Lower lobe of right lung (tissue), 2 donors: ENCODE measurements at places on chromosomes 3 and 15. TPM values are rescaled to one million over a fixed set of nuclear protein-coding genes. Genes with fewer than 3 reads are reported as not detected.

RPP25 gene
- total RNA-seq, result 17.0 TPM

NSUN3 gene
- 18.0 TPM for total RNA-seq

WNT5A gene
- 27.2 TPM for total RNA-seq

ZDHHC19 gene
- 1.0 TPM for total RNA-seq

ROPN1B gene
- total RNA-seq, result 0.50 TPM

HAPLN3 gene
- total RNA-seq, result 2.7 TPM

PLA2G4B gene
- 13.8 TPM for total RNA-seq

POLQ gene
- total RNA-seq, result 0.56 TPM

CMTM8 gene
- total RNA-seq, result 25.6 TPM

CACNA1D gene
- total RNA-seq, result 33.6 TPM

ACAN gene
- total RNA-seq, result 0.12 TPM

- no peak for DNase-seq
Measured at GRCh38 chr3:16449369-16449768, 64.1 kb downstream of the RFTN1 start.

GRCh38 chr15:48498828-48499227, 146.7 kb downstream of the FBN1 start:
- DNase-seq, result no peak

GRCh38 chr3:47961815-47962606, 54.2 kb downstream of the MAP4 start:
- no peak for DNase-seq

GRCh38 chr3:50340448-50341329, at the start of gene RASSF1:
Gene RASSF1, minus strand, starts transcription at chr3:50340836. Its CDS starts 31 bp downstream, at chr3:50340805.
- DNase-seq, result peak; percentile 89

GRCh38 chr15:95059346-95059905, 828.1 kb downstream of the MCTP2 start:
- DNase-seq, result no peak

- no peak for DNase-seq
Measured at GRCh38 chr3:189071446-189071845, 100.3 kb upstream of the TPRG1 start.

DNA sequence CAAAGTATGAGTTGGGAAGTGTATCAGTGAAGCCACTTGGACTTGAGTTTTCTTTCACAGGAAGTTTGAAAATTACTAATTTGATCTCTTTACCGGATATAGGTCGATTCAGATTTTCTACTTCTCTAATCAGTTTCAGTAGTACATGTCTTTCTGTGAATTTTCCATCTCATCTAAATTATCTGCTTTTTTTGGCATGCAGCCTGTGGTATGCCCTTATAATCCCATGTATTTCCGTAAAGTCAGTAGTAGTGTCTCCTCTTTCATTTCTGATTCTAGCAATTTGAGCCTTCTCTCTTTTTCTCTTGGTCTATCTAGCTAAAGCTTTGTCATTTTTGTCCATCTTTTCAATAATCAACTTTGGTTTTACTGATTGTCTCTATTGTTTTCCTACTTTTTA, 168.4 kb upstream of the UBE2E1 start:
- no peak for DNase-seq

- DNase-seq, result peak; percentile 85
Measured at GRCh38 chr15:66617137-66618090, 51.6 kb upstream of the LCTL start.

DNA sequence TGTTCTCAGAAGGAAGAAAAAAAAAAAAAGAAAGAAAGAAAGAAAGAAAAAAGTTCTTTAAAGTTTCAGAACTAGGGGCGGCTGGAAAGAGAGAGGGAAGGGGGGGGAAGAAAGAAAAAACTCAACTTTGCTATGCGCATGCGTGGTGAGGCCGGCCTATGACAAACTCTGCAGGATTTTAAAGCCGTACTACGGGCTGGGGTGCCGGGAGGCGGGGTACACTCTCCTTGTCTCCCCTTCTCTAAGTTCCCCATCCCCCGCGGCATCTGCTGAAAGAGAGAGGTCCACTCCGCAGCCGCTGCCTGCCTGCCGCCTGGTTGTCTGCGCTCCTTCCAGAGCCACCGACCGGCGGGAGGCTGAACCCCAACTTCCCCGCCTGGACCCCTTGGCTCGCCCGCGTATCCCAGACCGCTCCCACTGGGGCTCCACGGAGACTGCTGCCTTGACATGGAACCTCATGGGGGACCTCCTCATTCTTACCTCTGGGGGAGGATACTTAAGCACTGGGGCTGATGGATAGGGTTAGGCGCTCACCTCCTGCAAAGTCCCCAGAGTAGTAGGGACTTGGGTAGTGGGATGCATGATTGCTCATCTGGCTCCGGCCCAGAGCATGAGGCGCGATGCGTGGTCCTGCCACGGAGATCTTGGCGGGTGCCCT, 1.4 kb upstream of the WNT5A start:
- DNase-seq, result peak; percentile 74

DNA sequence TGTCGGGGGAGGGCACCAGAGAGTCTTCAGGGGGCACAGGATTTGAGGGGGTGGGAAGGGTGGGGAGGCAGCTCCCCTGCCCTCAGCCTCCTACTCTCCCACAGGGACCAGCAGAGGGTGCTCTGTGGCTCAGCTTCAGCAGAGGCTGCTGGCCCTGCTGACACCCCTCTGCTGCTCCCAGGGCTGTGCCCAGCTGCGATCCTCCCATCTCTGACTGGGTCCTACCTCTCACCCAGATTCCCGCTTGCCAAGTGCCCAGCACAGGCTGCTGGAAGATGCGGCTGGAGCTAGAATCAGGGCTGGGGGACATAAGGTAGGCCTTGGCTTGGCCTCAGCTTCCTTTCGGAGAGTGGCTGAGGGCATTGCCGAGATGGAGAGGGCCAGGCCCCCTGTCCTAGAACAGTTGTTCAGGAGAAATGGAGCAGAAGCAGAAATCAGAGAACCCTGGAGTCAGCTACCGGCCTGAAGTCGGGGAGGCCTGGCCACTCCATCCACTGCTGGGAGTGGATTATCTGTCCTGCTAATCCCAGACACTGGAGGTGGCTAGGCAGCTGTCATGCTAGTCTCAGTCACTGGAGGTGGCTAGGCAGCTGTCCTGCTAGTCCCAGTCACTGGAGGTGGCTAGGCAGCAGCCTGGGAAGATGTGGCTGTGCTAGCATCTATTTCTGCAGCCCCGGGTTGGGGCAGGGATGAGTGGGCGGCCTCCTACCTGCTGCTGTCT, 3.9 kb downstream of the GRM2 start:
- DNase-seq, result no peak

GRCh38 chr3:111072031-111072921, 660 bp downstream of the NECTIN3 start:
- DNase-seq, result peak; percentile 50

- no peak for DNase-seq
Measured at GRCh38 chr15:97463696-97464095, 496.8 kb upstream of the ARRDC4 start.

DNA sequence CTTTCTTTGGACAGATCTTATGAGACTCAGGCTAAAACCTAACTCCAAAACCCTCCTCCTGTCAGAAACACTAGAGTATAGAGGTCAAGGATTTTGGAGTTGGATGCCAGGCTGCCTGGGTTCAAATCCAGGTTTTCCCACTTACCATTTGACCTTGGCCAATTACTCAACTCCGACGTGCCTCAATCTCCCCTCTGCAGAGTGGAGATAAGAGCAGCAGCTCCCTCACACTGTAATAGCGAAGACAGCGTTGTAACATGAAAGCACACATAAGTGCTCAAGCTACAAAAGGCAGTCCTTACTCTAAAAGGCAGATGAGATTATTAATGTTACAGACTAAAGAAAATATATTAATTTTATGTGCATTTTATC, 90.1 kb downstream of the IGF2BP2 start:
- no peak for DNase-seq

GRCh38 chr3:10374311-10374710, 53.4 kb upstream of the SEC13 start:
- no peak for DNase-seq

- DNase-seq, result no peak
Measured at GRCh38 chr15:29522373-29523276, 253.0 kb upstream of the NSMCE3 start.

GRCh38 chr15:29034593-29035335, 149.0 kb downstream of the APBA2 start:
- no peak for DNase-seq

DNA sequence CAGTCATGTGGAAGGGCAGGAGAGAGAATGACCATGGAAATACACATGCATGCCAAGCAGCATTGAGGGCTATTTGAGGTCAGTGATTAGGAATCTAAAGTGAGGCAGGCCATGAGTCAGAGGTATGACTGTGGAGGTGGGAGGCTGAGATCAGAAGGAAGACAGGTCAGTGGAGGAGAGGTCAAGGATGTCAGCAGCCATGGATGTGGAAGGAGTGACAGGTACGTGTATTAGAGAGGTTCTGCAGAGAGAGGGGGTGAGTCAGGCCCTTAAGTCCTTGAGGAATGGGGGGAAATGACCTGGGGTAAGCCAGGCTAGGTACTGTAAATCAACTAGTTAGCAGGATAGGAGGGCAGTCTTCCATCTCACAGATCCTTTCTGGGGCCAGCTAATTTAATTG, 166.6 kb downstream of the ANO10 start:
- DNase-seq, result no peak

DNA sequence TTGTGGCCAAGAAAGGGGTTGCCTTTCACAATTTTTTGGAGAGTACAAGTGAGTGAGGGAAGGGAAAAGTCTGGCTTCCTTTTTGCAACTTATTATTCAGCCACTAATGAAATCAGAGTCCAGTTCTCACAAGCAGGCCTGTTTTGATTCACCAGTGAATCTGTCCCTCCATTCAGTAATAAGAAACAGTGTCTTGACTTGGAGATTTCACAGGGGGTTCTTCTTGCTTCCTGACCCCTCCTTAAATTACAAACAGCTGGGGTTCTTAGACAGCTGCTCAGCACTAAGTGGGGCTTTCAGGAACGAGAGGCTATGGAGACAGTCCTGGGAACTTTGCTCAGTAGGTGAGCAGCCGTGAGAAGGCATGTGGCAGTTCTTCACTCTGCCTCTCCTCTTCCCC, 24.5 kb downstream of the SEMA3G start:
- DNase-seq, result no peak

- no peak for DNase-seq
Measured at GRCh38 chr3:151296226-151296625, 17.9 kb upstream of the P2RY14 start.

- DNase-seq, result no peak
Measured at GRCh38 chr15:78675206-78675605, 34.2 kb upstream of the CHRNB4 start.

DNA sequence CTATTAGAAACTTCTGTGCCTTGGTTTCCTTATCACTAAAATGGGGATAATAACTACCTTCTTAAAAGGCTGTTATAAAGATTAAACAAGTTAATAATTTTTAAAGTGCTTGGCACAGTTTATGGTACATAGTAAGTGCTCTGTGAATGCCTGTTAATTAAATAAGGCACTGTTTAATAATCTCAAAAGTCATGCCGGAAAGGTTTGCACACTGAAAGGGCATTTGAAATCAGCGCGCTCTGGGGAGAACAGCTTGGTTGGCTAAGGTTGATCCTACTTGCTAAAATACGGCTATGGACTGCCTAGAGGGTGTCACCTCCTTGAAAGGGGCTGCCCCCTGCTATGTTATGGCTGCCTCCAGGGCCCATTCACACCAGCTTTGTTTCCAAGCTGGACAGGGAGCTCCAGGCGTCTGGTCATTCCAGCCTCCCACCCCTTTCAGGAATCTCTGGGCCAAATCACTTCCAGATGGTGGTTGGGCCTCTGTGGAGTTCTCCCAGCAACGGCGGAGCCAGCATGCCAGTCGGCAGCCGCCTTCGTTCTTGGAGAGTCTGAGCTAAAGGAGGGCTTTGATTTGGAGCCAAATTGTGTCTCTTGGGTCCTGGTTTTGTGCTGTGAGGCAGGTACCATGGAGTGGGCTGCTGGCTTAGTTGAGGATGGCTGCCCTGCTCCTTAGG, 5.9 kb downstream of the FLNB start:
- no peak for DNase-seq

DNA sequence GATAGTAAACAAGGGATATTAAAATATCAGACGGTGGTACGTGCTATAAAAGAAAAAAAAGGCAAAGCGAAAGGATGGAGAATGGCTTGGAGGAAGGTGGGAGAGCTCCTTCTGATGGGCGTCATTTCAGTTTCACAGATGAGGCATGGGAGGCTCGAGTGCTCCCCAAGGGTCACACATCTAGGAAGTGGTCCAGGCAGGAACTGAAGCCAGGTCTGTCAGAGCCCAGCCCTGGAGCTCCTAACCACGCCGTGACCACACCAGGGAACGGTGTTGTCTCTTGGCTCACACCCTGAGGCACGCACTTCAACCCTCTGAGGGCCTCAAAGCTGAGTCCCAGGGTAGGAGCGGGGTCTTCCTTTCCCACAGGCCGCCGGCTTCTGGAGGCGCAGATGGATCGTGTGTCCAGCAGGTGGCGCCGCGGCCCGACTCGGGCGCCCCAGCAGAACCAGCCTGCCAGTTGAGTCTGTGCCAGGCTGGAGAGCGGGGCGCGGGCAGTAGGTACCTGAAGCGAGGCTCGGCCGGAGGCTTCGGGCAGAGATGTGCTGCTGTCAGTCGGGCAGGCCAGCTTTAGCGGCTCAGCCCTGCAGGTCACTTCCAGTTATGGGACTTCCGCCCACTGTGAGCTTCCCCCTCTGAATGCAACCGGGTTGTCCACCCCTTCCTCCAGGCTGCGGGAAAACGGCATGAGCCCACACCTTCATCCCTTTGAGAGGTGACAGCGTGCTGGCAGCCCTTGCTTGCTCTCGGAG, 68.1 kb downstream of the SLC6A1 start:
- DNase-seq, result peak; percentile 80

GRCh38 chr15:56737791-56738190, 4.5 kb upstream of the ZNF280D start:
- DNase-seq, result no peak

DNA sequence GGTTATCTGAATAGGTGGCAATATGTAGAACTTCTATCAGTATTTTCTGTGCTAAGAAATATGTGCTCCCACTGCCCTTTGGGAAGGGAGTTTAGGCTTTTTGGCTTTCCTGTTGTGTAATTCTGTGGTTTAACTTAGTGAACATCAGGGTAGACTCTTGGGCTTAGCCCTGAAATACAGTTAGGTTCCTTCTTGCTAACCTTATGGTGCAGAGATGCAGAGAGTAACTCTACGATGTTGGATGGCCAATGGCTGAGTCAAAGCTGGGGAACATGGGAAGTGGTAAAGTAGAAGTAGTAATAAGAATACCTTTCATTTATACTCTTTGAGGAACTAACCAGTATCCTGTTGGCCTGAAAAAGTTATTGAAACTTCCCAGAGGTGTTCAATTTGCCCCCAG, 80.8 kb upstream of the IL12A start:
- no peak for DNase-seq

DNA sequence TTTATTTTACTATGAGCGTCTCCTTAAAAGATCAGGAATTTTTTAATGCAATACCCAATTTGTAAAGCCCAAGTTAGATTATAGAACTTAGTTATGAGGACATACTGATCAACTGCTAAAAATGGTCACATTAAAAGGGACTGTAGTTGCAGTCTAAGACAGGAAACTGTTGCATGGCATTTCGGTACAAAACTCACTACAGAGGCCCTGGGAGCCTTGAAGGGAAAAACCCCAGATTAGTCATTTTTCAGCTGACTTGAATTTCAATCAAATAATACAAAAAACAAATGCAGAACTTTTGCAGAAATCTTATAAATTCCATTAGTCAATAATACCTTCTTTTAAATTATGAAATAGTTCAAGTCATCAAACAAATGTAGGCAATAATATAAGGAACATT, 6.9 kb upstream of the PTX3 start:
- no peak for DNase-seq

- no peak for DNase-seq
Measured at GRCh38 chr3:69032142-69032541, 18.7 kb upstream of the EOGT start.
